ENCODE measurements at places on chromosomes 1 and 21.

DNA sequence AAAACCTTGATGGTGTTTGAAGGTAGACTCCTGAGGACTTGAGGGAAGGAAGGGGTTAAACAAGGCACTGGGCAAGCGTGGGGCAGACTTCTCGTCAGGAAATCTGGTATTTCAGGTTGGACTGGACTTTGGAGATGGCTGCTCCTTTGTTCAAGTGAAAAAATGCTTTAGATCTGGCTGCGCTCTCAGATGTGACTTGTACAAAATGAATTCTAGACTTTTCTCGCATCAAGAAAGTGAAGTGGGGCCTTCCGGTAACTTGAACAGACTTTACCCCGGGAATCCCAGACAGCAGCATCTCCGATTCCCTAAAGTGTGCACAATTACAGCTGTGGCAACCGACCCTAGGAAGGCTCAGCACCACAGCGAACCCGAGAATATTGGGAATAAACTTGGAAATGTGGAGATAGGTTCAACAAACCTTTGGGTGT, 44.3 kb upstream of the ERRFI1 start:
- no peak for DNase-seq

DNA sequence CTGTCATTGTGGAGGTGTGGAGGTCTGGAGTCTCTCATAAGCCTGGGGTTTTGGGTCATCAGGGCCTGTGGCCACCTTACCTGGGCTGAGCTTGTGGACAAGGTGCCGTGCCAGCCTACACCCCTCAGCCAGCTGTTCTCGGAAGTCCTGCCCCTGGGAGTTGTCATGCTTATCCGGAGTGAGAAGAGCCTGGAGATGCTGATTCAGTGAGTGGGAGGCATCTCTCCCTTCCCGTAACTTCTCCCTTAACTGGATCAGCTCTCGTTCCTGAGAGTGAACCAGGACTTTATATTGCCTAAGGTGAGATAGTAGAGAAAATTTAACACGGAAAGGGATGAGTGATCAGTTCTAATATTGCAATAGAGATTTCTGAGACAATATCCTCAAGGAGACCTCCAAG, 30.0 kb upstream of the REG4 start:
- no peak for DNase-seq

DNA sequence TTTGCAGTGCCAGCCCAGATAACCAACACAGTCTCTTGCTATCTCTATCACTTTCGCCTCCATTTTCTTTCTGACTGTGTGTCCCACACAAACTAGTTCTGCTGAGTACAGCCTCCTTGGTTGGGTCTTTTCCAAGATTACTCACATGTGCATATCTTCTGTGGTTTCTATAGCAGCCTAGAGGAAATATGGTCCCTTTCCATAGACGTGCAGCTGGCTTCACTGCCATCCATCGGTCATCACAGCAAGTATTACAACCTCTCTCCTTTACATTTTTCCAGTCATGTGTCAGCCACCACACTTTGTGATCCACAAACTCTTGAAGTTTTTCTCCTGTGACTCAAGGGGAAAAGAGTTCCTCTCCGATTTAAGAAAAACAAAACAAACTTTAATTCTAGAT, 893.4 kb upstream of the ADGRL4 start:
- DNase-seq = no peak

- DNase-seq = no peak
Measured at GRCh38 chr1:247218121-247218651, 37.7 kb upstream of the VN1R5 start.

DNA sequence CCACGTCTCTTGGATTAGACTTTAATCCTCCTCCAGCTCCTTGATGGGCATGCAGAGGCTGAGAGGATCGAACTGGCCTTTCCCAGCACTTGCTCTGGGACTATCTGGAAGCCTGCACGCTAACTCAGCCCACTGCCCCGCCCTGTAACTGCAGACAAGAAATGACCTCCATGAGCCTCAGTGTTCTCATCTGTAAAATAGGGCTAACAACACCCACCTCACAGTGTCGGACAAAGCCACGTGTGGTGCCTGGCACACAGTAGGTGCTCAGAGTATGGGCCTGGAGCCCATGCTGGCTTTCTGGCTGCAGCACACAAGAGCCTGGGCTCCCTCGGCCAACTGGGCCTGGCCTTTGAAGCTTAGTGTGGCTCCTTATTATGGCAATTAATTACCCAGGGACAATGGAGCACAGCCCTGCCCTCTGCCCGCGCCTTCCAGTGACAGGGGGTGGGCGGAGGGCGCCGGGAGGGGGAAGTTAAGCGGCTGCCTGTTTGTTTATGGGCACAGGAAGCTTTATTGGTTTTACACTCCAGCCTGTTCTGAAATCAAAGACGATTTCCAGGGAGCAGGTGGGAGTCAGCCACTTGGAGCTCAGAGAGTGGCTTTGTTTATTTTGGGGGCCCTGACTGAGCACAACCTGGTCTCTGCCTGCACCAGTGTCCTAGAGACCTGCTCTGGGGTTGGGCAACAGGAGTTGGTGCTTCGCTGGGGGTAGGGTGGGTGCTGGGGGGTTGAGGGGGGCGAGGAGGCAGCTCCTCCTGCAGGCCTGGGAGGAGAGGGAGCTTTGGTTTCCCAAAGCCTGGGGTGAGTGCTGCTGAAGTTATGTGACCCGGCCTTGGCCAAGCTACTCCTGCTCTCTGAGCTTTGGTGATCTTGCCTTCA, 31.0 kb downstream of the PAX7 start:
- DNase-seq = no peak

Data from activated CD8-positive, alpha-beta memory T cell treated with anti-CD3 and anti-CD28 coated beads for 4 hours (primary cell).